Inflammatory macrophage treated with lipopolysaccharide for 1 hour (primary cell): ENCODE measurements at places on chromosomes 11 and 22.

GRCh38 chr11:66768088-66768521 lies 39.1 kb upstream of the SPTBN2 start:
- peak; percentile 3 for DNase-seq

GRCh38 chr11:2994336-2994730 lies 2.2 kb upstream of the NAP1L4 start:
- no peak for DNase-seq

DNA sequence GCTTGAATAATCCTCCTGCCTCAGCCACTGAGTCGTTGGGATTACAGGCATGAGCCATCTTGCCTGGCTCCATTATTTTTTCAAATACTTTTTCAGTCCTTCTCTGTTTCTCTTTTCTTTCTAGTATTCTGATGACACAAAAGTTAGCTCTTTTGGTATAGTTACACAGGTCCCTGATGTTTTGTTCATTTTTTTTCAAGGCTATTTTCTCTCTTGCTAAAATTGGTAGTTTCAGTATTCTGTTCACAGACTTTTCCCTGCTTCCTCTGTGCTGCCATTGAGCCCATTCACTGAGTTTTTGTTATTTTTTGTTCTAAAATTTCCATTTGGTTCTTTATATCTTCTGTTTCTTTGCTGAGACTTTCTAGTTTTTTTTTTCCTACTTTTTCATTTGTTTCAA lies 166.5 kb downstream of the UVRAG start:
- DNase-seq, result no peak

DNA sequence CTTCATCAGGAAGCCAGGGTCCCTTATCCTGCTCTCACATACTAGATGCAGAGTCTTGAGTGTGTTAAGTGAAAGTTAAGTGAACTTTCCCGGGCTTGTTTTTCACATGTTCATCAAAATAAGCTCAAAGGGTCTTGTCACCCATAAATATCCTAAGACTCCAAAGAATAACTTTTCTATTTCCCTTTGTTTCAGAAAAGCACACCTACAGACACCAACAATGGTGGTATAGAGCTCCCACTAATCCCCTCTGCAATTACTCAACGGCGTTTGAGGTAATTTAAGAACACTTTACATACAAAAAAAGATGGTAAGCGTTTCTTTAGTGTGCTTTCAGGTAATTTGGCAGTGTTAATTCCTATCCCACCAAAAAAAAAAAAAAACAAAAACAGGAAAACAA lies 2.5 kb downstream of the PRR14L start:
- no peak for DNase-seq

DNA sequence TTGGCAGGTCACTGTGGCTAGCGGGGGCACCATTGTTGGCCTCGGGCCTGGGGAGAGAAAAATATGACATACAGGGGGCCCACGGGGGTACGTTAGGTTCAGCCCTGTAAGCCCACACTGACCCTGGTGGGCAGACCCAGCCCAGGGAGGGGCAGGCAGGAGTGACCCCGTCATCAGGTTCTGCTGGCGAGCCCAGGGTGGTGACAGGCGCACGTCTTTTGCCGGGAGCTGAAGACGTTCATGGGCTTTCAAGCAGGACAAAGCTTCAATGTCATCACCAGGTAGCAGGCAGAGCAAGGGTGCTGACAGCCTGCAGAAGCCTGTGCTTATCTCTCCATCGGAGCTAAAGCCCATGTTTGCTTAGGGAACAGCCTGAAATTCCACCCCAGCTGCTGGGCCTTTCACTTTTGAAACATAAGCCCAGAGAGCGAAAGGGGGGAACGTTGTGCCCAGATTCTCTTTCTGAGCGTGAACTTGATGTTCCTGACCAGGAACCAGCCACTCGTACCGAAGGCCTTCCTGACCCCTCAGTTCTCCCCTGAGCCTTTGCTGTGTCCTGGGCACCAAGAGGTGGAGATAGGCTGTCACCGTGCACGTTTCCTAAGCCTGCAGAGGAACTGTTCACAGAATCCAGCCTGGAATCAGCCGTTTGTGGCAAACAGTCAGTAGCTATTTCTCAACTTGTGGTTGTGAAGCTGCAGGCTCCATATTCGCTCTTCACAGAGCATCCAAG lies 74.0 kb upstream of the ATXN10 start:
- no peak for DNase-seq

GRCh38 chr11:33997584-33998251 lies 53.8 kb upstream of the CAPRIN1 start:
- no peak for DNase-seq

- DNase-seq, result no peak
Measured at GRCh38 chr22:37150701-37151100, 985 bp upstream of the IL2RB start.

DNA sequence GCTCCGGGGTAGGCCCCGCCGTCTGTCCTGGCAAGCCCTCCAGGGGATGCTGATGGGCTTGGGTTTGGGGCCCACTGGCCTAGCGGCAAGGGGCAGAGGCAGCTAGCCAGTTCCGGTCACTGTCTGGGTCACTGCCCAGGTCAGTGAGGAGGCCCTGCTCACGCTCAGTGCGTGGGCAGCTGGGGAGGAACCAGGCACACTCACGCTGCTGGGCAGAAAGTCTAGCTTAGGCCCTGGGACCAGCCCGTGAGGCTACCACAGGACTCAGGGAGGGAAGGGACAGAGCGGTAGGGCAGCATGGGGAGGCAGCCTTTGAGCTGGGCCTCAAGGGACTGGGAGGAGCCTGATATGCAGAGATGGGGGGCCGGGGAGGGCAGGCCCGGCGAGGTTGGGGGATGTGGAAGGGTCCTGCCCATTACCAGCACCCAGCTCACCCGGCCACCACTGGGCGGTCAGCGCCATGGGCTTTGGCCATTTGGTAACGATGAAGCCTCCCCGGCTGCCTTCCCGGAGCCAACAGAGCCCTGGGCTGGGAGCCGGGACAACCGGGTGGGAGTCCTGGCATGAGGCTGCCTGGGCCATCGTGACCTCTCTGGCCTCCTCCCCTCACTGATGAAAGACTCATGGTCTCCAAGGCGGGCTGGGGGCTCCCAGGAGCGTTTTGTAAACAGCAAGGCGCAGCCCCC lies 14.2 kb downstream of the SHISAL1 start:
- no peak for DNase-seq

DNA sequence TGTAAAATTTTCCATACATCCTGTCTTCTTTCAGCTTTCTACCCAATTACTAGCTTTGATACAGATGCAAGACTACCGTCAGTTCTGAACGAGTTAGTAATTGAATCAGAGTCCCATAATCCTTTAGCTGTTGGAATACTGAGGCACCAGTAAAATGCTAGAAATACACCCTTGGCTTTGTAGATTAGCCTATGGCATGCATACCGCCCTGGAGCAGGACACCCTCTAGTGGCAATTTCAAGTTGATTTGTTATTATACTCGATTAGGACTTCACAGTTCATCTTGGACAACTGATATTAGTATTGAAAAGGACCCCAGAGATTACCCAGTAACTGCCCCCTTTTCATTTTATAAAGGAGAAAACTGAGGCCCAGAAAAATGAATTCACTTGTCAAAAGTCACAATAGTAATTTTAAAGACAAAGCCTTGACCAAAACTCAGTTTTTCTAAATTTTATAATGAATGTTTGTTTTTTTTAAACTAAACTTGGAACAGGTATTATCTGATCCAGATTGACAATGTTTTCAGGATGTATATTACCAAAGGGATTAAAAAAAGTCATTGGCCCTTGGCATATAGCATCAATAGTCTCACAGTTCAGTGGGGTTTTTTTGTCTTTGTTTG lies 72.6 kb downstream of the HIPK3 start:
- DNase-seq, result peak; percentile 63

DNA sequence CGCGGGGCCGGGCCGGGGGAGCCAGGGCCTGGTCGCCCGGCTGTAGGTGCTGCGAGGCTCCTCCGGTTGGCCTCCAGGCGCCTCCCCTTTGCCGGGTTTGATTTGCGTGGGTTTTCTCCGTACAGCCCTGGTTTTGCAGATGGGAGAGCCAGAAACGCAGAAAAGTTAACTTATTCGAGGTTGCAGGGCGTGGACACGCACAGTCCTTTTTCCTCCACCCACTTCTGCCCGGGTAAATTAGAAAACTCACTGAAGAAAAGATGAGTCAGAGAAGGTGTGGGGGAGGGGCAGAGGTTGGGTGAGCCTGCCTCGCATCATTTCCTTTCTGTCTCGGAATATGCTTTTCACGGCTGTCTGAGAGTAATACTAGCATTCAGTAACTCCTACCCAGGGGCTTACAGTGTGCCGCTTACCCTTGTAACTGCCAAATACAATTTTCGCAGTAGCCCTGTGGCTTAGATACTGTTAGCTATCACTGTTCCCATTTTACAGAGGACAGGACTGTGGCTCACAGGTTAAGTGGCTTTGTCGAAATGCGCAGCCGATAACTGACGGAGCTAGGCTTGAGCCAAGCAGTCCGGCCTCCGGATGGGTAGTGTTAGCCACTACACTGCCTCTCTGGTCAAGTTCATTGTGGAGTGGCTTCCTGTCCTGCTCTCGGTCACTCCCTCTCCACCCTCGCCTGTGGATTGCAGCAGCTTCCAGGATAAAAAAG lies 812 bp downstream of the FADD start:
- DNase-seq, result peak; percentile 89

DNA sequence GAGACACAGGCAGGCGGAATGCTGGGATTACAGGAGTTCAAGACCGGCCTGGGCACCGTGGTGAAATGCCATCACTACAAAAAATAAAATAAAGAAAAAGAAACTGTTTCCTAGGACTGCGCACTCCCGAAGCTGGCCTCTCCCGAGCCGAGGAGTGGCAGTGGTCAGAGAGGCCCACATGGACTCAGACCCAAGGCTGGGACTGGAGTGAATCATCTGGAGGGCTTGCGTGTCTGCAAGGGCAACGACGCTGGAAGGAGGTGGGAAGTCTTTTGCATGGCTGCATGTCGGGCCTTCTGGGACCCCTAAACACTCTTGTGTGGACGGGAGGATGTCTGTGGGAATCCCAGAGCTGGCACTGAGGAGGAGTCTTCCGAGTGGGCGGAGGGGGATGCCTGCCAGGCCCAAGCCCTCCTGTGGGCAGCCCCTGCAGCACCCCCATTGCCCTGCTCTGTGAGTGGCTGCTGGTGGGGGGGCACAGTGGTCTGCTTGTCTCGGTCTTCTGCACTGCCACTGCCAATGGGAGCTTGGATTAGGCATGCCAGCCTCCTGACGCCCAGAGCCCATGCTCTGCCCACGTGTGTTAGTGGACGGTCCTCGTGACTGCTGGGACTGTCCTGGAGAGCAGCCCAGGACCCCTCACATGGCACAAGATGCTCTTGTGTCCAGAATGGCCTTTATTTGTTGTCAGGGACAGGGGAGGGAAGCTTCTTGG lies 1.8 kb upstream of the AP2A2 start:
- no peak for DNase-seq

DNA sequence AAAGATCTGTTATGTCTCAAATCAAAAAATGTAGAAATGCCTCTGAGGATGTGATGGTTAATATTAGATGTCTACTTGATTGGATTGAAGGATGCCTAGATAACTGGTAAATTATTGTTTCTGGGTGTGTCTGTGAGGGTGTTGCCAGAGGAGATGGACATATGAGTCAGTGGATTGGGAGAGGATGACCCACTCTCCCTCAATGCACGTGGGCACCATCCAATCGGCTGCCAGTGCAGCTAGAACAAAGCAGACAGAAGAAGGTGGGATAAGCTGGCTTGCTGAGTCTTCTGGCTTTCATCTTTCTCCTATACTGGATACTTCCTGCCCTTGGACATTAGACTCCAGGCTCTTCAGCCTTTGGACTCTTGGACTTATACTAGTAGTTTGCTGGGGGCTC lies 430.3 kb downstream of the SOX6 start:
- no peak for DNase-seq

DNA sequence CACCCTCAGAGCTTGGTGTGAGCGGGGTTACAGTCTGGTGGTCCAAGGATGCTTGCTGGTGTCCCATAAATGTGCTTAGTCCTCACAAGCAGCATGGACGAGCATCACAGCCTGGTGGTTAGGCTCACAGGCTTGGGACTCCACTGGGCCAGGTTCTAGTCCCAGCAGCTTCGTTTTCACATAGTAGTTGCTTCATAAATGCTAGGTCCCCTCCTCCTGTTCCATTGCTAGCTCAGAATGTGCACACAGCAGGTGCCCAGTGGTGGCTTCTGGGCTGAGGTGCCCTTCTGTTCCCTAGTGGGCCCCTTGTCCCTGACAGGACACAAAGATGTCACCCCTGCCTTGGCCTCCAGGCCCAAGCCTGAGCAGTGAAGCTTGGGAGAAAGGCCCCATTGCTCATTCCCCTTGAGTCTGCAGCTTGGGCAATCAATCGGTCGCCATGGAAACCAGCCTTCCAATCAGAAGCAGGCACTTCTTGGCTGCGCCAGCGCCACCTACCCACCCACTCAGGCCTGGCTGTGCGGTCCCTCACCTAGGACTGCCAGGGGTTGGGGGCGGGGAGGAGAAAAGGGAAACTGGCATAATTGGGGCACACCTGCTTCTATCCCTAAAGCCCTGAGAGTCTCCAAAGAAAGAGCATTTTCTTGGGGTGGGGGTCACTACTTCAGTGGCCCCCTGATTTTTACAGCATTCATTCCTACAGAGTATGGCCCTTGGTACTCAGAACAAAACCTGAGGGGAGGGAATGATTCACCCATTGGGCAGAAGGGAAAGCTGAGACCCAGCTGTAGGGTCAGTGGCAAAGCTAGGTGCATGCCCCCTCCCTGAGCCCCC lies 48.1 kb downstream of the CYTH4 start:
- DNase-seq, result no peak
